Effector CD8-positive, alpha-beta T cell (primary cell): ENCODE measurements at places on chromosomes 4 and X.

GRCh38 chr4:84967243-84967690, 777 bp upstream of the WDFY3 start:
- no peak for DNase-seq

DNA sequence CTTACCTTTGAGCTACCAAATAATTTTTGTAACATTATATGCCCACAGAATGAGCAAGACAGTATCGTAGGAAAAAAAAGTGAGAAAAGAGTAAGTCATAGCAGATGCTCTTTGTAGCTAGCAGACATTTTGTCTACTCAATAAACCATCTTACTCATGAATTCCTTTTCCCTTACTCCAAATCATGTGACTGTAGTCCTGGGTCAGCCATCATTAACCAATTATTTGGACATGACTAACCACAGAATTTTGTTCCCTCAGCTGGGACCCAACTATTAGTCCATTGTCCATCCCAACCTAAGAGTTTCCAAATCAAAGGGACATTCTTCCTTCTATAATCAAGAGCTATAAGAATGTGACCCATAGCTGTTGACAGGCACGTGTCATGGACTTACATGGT, 11.4 kb downstream of the UBE2D3 start:
- DNase-seq: no peak

DNA sequence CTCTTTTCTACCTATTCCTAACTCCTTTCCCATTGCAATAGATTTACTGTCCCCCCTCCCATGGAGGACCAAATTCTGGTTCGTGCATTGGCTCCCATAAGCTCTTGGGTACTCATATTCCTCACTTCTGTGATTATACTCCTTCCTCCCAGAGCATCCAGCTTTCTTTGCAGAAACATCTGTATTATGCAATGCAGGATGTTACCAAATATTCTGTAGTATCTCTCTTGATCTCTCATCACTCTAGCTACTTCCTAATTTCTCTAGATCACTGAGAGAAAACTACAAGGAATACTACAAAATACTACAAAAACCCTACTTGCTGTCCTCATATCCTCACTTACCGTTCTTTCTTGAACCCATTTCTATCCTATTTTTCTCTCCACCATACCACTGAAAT, 395.9 kb upstream of the HS3ST1 start:
- DNase-seq: no peak

DNA sequence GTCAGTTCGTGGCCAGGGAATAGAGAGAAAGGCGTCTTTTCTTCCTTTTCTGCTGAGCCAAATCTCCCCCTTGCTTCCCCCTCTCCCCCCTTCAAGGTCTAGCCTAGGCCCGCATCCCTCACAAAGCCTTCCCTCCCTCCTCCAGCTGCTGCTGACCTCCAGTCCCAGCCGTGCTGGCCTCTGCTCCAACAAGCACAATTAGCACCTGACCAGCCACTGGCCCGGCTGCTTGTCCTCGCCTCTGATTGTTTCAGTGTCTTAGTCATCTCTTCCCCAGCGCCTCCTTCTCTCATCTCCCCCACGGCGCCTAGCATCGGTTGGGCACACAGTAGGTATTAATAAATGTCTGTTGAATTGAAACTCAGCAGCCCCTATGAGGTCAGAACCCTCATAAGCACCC, 4.2 kb downstream of the ELF4 start:
- DNase-seq: no peak

DNA sequence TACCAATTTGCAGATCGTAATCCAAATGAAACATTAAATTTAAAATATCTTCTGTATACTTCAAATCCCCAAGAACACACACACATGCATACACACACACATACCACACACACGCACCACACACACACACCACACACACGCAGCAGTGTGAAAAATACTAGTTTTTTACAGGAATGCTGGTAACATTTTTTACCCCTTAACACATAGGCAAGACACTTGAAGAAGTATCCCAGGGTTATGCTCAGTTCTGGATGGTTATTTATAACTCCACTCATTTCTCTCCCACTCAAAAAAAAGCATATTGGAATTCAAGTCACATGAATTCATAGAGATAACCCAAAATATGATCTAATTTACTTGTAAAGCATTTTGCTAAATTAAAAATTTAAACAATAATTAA, 325.5 kb upstream of the SLC7A11 start:
- DNase-seq: no peak

DNA sequence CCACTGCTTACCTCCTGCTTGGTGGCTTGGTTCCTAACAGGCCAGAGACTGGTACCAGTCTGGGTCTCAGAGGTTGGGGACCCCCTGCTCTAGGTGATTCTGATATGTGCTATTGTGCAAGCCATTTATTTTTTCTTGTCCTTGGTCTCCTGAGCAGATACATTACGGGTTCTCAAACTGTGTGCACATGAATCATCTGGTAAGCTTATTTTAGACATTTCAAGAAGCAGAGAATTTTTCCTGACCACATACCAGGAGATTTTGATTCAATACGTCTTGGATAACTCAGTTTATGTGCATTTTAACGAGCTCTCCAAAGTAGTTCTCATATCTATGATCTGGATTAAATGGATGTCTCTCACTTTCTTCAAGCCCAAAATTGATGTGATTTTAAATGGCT, 77.2 kb downstream of the FHIP1A start:
- no peak for DNase-seq

- no peak for DNase-seq
Observed at GRCh38 chr4:182015014-182015413, 228.2 kb upstream of the TENM3 start.

GRCh38 chr4:100657187-100657586, 139.4 kb upstream of the EMCN start:
- no peak for DNase-seq
